ENCODE measurements at places on chromosomes 11 and 22. TPM values are rescaled to one million over a fixed set of nuclear protein-coding genes. Genes with fewer than 3 reads are reported as not detected.

Gene CHADL
- 2.2 TPM for polyA plus RNA-seq

Gene BIK
- polyA plus RNA-seq: 9.1 TPM

Gene AMPD3
- 4.0 TPM for polyA plus RNA-seq

Gene SLC39A13
- 30.0 TPM for polyA plus RNA-seq

Gene MMP13
- not detected for polyA plus RNA-seq

Gene PSMD13
- 130 TPM for polyA plus RNA-seq

Gene DUSP8
- polyA plus RNA-seq: 3.6 TPM

Gene GDPD4
- not detected for polyA plus RNA-seq

Gene ALG8
- 84.3 TPM for polyA plus RNA-seq

Gene GLYAT
- polyA plus RNA-seq: not detected

Gene PDE3B
- polyA plus RNA-seq: 2.5 TPM
